IMR-90 (cell line): ENCODE measurements at places on chromosomes 12 and 14. TPM values are rescaled to one million over a fixed set of nuclear protein-coding genes. Genes with fewer than 3 reads are reported as not detected.
A peak's percentile ranks its signal among the peaks of the same experiment; 100 is the strongest.

DNA sequence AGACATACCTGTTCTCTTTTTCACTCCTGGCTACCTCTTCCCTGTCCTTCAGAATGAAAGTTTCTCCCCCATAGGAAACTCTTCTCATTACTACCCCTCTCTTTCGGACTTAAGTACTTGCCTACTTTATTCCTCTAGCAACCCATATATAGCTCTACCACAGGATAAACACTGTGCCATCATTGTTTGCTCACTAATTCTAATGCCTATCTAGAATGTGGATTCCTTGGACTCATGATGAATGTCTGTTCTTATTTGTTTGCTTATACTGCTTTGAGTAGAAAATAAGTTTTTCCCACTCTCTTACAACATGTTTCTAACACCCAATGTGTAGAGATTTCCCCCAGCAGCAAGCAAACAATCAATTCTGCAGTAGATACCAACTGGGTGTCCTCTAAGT, 1094.9 kb downstream of the SLC6A15 start:
- DNase-seq = no peak

- peak; percentile 68 for DNase-seq
These were observed 162.1 kb upstream of the SOX5 start for GRCh38 chr12:24111616-24112015.

DNA sequence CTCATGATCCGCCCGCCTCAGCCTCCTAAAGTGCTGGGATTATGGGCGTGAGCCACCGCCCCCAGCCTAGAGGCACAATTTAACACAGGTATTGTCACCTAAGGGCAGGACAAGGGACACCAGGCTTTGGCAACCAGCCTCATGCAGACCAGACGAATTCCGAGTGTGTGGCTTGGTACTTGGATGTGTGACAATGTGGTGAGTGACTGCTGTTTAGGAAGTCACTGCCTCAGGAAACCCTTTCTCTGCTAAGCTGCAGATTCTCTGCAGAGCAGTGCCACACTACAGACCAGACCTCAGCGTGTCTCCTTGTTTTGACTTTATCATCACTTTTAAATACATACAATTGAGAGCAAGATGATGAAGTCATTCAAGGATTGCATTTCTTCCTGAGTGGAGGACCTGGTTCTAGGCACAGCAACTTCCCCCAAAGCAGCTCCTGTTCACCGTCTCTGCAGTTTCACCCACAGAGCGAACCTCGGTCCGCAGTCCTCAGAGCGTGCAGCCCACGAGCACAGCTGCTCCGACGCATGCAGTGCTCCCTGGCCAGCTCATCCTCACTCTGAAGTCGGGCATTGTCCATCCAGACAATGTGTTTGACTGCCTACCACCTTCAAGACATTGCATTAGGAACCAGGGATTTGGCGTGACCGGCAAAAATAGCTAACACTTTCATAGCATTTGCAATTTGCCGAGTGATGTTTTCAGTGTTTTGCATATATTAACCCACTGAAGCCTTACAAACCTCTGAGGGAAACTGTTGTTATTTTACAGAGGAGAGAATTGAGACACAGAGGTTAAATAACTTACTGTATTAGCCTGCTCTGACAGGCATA, 235.2 kb downstream of the CHST11 start:
- DNase-seq = no peak

DNA sequence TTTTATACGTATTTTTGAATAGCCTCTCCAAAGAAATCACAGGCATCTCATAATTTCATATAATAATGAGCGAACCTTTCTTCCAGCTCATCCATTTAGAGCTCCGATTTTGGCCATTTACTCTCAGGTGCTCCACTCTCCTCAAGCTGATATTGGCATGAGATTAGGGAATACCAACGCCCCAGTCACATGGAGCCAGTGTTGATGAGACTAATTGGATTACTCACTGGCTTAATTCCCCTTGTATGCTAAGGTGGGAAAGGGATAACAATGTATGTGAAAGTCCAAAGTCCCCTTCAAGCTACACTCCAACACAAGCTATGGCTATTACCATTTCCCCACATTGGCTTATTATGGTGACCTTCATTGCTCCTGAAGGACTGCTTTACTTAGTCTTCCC, 76.6 kb upstream of the NAV3 start:
- DNase-seq = no peak

GRCh38 chr12:1763153-1763552, 57.2 kb upstream of the LRTM2 start:
- no peak for DNase-seq

Gene ANKRD33
- under 0.01 TPM in 1 of 2 replicates, not detected in the other for total RNA-seq
